ENCODE measurements at places on chromosomes 1 and 21. TPM values are rescaled to one million over a fixed set of nuclear protein-coding genes. Genes with fewer than 3 reads are reported as not detected.
A peak's percentile ranks its signal among the peaks of the same experiment; 100 is the strongest.

DNA sequence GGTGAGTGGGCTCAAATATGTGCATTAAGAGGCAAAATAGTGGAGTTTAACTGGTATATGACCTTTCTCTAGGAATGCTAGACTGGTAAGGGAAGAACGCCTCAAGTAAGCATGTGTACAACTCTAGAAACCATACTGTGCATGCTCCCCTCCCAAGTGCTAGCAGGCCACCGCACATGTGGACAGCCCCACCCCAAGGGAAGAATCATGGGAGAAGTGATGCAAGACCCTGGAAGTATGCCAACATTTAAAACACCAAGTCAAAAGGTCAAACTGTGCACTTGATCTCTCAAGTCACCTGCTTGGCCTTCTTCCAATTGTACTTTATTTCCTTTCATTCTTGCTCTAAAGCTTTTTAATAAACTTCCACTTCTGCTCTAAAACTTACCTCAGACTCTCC, 120.4 kb downstream of the WDR3 start:
- DNase-seq, result no peak

- DNase-seq, result no peak
These were observed 113.2 kb downstream of the AK5 start for GRCh38 chr1:77395051-77395450.

DNA sequence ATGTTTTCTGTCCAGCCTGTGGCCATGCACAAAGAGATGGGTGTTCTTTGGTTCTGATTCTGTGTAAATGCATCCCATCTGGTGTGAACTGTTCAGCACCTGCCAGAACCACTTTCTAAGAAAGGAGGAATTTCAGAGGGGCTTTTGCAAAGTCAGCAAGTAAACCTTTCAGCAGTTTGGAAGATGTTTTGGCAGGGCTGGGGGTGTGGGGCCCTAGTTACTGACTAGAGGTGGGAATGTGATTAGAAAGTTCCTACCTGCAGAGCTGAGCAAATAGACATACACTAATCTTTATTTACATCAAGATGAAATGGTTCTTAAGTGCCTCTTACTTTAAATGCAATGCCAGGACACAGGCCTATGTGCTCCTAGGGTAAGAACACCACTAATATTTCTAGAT, 378.1 kb upstream of the USP24 start:
- DNase-seq, result no peak

- peak; percentile 28 for DNase-seq
These were observed 13.6 kb downstream of the THAP3 start for GRCh38 chr1:6638226-6638625.

- DNase-seq, result no peak
These were observed 141.0 kb downstream of the RPS6KC1 start for GRCh38 chr1:213192026-213192425.

DNA sequence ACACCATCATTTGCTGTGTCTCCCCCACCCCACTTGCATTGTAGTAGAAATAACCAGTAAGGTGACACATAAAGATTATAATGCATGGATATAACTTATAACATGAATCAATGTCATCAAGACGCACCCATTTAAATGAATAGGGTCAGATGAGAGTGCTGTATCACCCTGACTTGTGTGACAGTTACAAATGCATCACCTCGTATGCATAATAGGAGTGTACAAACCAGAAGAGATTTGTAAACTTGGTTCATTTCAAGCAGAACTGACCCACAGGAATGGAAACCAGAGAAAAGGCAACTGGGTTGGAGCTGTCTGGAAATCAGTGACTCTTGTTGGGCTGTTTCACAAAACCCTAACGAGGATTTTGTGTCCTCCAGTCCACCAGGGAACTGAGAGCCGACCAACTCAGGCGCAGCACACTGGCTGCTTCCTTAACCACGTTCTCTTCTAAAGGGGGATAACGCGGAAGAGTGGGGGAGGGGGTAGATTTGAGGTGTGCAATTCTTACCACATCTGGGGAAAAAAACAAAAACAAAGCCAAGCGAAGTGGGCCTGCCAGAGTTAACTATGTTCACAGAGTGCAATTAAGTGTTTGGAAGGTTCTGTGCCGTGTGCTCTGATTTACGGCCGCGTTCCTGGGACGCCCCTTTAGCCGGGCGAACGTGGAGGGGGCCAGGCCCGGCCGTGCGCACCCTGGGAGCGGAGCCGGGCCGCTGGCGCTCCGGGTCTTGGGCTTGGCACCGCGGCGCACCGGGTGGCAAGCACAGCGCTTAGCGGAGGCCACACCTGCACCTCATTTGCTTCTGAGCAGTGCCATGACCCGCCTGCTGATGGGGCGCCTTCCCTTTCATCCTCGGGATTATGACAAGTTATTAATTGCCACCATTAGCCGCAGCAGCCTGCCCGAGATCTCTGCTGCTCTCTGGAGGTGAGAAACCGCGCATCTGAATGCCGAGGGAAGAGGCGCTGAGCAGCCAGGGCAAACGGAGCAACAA, 248.8 kb upstream of the FOXD3 start:
- DNase-seq, result peak; percentile 0

DNA sequence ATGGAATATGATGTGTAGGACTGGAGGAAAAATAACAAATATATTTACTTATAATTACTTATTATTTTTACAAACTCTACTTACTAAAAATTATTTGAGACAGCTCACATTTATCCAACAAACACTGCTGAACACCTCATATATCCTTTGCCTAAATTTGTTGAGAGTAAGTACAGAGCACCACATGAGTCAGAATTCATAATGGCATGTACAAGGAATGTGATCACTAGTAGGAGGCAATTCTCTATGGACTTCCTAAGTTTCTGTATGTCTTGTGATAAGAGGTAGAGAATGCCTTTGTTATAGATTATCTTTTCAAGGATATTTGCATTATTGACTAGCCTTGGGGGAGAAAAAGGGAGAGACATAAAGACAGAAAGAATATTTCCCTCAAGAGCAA, 8.2 kb upstream of the ST6GALNAC3 start:
- DNase-seq, result no peak

- no peak for DNase-seq
These were observed 75.2 kb downstream of the NTPCR start for GRCh38 chr1:233025567-233025966.

DNA sequence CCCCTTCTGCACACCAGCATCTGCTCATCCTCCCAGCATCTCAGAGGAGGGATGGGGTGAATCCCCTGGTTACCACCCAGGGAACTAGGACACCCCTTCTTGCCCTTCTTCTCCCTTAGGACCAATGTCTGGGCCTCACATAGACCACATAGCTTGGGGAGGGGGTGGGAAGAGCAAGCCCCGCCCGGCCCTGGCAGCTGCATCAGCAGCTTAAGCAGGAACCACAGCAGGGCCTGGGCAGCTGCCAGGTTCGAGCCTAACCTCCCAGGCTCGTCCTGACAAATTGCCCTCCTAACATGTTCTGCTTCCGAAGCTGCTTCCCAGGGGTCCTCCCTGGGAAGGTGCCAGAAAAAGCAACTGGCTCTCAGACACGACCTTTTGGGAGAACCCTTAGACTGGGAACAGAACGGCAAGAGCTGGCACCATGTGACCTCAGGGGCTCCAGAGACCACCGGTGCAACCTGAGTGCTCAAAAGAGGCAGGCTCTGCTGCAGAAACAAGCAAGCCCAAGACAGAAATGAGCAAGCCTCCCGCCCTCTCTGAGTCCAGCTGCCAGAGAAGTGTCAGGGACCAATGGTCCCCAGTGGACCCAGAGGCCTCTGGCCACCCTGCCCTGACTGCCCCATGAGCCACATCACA, 18.4 kb upstream of the CLSTN1 start:
- DNase-seq, result no peak

DNA sequence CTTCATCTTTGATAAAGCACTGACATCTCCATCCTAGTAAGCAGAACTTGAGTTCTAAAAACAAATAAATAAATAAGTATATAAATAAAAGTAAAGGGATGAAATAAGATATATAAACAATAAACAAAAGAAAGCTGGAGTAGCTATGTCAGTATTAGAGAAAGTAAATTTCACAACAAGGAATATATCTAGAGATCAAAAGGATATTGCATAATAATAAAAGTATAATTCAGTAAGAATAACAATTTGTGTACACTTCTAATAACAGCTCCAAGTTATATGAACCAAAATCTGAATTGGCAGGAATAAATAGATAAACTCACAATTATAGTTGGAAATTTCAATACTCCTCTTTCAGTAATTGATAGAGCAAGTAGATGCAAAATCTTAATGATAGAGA, 9.8 kb upstream of the CENPF start:
- no peak for DNase-seq

GRCh38 chr1:201167041-201167991, 13.0 kb upstream of the TMEM9 start:
- no peak for DNase-seq

- no peak for DNase-seq
These were observed 27.7 kb upstream of the TTLL10 start for GRCh38 chr1:1146026-1146425.

- DNase-seq, result peak; percentile 97
These were observed 49.0 kb downstream of the SYT2 start for GRCh38 chr1:202661136-202661845.

GRCh38 chr1:172497230-172497629, 35.7 kb upstream of the SUCO start:
- peak; percentile 19 for DNase-seq

GRCh38 chr1:184895086-184895485, 79.2 kb downstream of the NIBAN1 start:
- no peak for DNase-seq

DNA sequence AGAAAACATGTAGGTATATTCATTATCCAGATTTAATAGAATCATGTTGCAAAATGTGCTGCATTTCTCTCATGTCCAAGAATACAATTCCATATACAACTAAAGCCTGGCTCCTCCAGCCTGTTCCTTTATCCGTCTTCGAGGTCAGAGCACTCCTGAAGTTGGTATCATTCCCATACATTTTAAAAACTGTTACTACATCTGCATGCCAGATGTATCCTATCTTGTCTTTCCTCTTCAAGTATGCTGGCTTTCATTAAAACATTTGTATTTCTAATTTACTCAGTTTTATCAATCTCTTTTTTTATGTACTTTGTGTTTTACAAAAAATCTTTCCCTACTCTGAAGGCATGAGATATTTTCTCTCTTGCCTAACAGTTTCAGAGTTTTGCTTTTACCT, 536.6 kb upstream of the USP24 start:
- no peak for DNase-seq

DNA sequence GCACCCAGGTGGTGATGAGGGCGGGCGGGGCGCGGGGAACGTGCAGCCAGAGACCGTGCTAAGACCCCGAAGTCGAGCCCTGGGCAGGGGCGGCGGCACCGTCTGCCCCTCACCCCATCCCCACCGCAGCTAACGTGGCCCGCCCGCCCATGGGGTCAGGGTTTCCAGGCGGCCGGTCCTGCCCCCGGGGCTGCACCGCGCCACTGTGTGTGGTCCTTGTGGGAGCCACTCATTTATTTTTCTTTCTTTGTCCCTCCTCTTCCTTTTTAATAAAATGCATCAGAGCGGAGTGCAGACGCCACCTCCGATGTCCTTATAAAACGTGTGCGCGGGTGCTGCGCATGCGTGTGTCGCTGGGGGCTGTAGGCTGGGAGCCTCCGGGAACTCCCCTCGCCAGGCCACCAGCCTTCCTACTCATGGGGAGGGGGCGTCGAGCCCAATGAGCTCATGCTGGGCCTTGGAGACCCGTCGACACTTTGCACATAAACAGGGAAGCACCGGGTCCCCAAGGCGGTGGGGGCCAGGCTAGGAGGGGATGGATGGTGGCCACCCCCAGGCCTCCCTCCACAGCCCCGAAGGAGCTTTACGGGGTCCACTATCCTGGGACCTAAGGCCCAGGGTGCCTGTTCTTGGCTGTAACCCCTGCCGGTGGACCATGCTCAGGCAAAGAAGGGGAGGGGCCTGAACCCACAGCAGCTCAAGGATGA, 59.9 kb downstream of the WNT9A start:
- no peak for DNase-seq

- DNase-seq, result no peak
These were observed 741.1 kb upstream of the B3GALT2 start for GRCh38 chr1:193927550-193927949.

GRCh38 chr1:241992734-241993133, 6.2 kb downstream of the MAP1LC3C start:
- no peak for DNase-seq

GRCh38 chr1:10539411-10540043, 64.8 kb downstream of the PEX14 start:
- no peak for DNase-seq

GRCh38 chr21:18832950-18833349, 429.4 kb upstream of the TMPRSS15 start:
- no peak for DNase-seq

GRCh38 chr1:204875255-204875654, 4.6 kb downstream of the NFASC start:
- no peak for DNase-seq

GRCh38 chr1:12658531-12659453, 14.9 kb downstream of the AADACL4 start:
- DNase-seq, result peak; percentile 34

DNA sequence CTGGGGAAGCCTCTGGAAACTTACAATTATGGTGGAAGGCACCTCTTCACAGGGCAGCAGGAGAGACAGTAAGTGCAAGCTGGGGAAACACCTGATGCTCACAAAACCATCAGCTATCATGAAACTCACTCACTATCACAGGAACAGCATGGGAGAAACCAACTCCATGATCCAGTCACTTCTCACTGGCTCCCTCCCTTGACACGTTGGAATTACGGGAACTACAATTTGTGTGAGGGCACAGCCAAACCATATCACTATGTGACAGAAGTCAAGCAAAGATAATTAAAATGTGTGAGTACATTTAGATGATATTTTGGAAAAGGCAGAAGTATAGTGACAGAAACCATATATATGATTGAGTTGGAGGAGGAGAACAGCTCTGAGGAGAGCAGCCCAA, 474.0 kb upstream of the OLFM3 start:
- DNase-seq, result no peak

DNA sequence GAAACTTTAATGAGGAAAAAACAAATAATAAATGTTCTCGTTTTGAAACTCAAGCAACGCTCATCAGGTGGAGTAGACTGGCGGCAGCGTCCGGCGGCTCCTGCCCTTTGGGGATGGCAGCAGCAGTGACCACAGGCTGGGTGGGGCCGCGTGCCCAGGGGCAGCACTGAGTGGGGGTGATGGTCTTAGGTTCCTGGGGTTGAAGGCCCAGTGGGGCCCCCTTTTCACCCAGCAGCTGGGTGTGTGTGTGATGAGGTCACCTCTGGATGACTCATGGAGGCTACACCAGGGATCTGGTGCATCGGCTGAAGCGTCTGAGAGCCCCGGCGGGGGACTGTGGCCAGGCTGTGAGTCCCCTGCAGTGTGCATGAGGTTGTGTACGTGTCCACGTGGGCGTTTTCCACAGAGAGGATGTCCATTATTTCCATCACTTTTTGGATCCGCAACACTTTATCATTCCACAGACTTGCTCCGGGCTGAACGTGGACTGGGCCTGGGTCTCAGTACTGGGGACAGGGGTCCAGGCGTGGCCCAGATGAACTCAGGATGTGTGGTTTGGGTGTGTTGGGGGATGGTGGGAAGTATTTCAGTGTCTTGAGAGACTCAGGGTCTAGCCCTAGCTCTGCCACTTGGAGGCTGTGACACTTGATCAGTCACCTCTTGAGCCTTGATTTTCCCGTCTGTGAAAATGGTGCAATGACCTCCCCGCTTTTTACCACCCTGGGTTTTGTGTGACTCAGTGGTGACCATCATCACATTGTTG, 25.6 kb downstream of the LDLRAP1 start:
- peak; percentile 20 for DNase-seq

The HES2 gene
- 3.1 TPM for total RNA-seq

The ELAVL4 gene
- total RNA-seq, result not detected

The SPRR2B gene
- total RNA-seq, result not detected

The ATP8B2 gene
- total RNA-seq, result 73.8 TPM

The TRIM67 gene
- total RNA-seq, result not detected

The NPR1 gene
- 0.12 TPM for total RNA-seq

The MTMR11 gene
- total RNA-seq, result 7.8 TPM

The TCEANC2 gene
- total RNA-seq, result 5.7 TPM
